Heart right ventricle (tissue), 16 donors: ENCODE measurements at places on chromosomes 6 and 20. TPM values are rescaled to one million over a fixed set of nuclear protein-coding genes. Genes with fewer than 3 reads are reported as not detected.

DNA sequence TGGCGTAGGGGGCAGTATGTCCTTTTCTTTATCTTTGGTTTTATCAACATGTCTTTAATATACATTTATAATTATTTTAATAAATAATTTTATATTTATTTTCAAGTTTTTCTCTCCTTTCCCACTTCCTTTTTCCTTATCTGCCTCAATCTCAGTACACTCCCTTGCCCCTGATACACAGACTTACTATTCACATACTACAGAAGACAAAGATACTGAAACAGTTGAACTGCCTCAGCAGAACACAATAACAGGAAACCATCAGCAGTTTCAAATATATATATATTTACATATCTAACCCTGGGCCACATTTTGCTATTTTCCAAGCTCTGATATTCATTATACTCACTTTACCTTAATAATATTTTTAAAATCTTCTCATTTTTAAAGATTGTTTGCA is 19.8 kb downstream of the IBTK start:
- no peak for DNase-seq

- no peak for DNase-seq
Observed at GRCh38 chr6:151130329-151130728, 109.4 kb upstream of the AKAP12 start.

- no peak for DNase-seq
Observed at GRCh38 chr6:154187203-154187602, 148.2 kb downstream of the OPRM1 start.

DNA sequence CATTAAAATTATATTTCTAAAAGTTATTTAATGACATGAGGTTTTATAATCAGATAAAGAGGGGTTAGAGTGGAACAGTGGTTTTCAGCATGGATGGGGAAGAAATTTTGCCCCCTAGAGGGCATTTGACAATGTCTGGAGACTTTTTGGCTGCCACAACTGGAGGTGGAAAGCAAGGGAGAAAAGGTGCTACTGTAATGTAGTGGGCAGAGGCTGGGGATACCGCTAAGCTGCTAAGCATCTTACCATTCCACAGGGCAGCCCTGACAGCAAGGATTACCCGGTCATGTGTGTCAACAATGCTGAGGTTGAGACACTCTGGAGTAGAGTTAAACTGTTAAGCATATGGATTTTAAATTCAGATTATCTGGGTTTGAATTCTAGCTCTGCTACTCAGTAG is 52.9 kb upstream of the FABP7 start:
- DNase-seq: no peak

The WFDC10B gene
- total RNA-seq: not detected
